Liver (tissue), 10 donors: ENCODE measurements at places on chromosomes 1 and 21.

DNA sequence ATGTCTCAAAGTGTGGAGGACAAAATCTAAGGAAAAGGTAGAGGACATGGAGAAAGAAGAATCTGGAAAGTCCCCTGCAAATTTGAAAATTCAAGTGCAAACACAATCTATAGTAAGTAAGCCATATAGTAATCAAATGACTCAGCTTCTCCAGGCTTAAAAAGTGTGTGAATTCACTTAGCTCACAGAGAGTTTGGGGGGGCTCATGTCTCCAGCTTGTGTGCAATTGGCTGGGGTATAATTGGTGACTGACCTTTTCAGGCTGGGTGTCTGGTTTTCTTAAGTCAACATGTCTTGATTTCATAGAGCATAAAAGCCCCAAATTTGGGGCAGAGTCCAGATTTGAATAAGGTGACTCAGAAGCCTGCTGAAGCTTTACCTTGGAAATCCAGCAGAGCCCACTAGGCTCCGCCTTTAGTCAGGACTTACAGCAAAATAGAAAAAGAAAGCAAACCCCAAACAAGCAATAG is 8.6 kb downstream of the CLDN14 start:
- DNase-seq: no peak

GRCh38 chr1:48039088-48040054 is 42.2 kb upstream of the TRABD2B start:
- no peak for DNase-seq

DNA sequence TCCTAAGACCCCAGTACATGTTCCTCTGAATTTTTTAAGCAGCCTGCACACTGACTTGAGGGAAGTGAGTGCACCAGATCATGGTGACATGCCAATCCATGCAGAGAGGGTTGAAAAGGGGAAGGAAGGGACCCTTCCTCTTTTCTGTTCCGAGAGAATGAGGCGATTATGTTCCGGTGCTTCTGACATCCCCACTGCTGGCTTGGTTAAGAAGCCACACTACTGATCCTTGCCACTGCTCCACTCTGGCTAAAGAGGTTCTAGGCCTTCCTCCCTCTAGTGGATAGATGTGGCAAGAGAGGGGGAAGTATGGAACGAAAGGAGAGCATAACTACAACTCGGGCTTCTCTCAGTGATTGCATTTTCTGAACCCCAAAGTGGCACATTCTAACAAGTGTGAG is 1.8 kb upstream of the CYB5R1 start:
- peak; percentile 55 for DNase-seq

- DNase-seq: no peak
Observed at GRCh38 chr1:106937104-106937503, 119.4 kb upstream of the PRMT6 start.

DNA sequence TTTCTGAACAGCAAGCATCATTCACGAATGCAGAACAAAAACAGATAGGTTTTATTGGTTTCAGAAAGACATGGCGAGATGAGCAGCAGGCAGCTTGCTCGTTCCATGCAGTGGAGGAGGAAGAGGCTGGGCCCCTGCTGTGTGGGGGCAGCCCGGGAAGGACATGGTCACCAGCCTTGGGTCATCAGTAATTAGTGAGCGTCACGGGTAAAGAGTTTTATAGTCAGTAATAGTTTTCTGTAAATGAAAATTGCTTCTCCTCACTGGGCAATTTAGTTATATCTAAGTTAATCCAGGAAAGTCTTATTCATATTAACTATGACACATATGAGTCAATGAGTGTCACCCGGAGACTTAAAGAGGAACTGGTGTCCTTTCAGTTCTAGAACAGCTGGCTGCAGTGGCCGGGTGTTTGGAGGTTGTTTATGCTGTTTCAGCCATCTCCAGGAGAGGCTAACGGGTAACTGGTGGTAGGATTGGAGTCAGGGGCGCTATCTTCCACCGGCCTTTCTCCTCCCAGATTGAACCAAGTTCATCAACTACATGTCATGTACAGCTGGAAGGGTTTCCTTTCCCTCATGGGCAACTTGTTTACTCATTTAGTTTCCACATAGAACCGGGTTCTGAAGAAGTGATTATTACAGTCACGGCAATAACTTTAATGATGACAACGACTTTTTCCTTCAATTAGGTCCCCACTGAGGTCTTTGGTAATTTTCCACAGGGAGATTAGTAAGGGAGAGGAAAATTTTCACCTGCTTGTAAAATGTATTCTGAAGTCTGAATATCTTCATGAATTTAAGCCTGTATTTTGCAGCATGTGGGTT is 34.6 kb upstream of the SLC45A1 start:
- DNase-seq: no peak

DNA sequence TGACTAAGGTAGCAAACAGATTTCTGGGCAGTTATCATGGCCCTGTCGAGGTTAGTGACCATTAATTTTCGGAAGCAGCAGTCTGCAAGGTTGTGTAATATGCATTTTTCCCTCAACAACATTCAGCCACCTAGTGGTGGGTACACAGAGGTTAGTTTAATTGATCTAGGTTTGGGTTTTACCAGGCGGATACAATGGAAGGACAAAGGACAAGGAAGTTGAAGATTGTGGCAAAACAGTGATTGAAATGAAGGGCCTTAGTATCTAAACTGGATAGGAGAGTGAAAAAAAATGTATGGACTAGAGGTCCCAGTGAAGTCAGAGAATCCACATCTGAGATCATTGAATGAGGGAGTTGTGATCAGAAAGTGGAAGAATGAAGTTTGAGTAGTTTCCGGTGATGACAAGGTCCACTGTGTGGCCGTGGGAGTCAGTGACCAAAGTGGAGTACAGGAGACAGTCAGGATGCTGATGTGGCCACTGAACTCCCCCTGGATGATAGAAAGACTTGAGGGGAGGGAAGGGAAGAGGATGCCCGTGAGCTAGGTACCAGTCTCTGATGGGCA is 2.8 kb downstream of the ARMH1 start:
- no peak for DNase-seq

- DNase-seq: no peak
Observed at GRCh38 chr1:229117664-229118300, 153.1 kb upstream of the RAB4A start.

- DNase-seq: no peak
Observed at GRCh38 chr21:43023175-43023574, 48.8 kb downstream of the PKNOX1 start.

- no peak for DNase-seq
Observed at GRCh38 chr1:117033772-117034171, 26.4 kb upstream of the TTF2 start.

GRCh38 chr21:17779980-17780379 is 39.2 kb downstream of the C21orf91 start:
- no peak for DNase-seq

DNA sequence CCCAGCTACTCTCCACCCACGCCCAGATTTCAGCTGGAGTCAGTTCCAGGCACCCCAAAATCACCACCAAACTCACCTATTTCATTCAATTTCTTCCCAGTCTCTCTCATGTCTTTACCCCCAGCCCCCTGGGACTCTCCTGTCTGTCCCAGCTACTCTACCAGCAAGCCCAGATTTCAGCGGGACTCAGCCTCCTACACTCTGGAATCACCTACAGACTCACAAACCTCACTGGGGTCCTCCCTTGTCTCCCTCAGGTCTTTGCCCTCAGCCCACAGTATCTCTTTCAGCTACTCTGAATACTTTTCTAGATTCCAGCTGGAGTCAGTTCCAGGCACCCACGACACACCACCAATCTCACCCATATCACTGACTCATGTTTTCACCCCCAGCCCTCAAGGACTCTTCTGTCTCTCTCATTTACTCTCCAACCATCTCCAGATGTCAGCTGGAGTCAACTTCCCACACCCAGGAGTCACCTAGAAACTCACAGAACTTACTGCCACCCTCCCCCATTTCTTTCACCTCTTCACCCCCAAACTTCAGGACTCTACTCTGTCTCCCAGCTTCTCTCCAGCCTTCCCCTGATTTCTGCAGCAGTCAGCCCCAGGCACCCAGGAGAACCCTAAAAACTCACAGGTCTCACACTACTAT is 1529.3 kb upstream of the TPTE start:
- DNase-seq: no peak

DNA sequence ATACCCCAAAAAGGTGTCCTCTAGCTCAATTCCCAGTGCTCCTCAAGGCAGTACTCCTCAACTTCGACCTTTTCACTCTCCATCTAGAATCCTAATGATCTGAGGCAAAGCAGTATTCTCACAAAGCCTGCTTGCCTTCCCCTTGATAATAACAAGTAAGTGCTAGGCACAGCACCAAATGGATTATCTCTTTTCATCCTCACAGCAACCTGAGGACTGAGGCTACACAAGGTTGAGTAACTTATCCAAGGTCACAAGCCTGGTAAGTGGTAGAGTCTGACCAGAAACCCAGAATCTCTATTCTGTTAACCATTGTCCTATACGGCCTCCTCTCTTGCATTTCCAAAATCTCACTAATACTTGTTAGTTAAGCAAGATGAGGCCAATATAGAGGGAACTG is 5.1 kb downstream of the SYDE2 start:
- DNase-seq: no peak

DNA sequence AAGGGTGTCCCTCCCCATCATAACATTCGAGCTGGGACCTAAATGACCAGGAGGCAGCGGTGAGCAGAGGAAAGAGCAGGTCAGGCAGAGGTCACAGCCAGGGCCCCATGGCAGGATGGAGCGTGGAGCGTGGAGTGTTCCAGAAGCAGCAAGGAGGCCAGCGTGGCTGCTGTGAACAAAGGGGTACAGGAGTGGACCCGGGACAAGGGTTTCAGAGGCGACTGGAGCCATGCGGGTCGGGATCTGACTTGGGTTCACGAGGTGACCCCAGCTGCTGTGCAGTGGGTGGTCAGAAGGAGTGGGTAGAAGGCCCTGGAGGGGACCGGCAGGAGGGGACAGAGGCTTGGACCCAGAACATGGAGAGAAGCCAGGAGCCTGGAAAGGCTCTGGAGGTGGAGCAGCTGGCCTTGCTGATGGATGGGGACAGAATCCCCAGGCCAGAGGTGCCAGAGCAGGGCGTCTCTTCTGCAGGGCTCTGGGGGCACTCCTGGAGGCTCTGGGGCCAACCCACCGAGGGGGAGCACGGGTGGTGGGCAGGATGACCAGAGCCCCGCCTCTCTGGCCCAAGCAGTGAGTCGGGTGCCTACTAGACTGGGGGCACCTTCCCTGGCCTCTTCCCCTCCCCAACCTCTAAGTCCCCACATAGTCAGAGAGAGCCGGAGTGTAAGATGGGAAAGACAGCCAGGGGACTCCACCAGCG is 2.3 kb downstream of the CHD5 start:
- no peak for DNase-seq

DNA sequence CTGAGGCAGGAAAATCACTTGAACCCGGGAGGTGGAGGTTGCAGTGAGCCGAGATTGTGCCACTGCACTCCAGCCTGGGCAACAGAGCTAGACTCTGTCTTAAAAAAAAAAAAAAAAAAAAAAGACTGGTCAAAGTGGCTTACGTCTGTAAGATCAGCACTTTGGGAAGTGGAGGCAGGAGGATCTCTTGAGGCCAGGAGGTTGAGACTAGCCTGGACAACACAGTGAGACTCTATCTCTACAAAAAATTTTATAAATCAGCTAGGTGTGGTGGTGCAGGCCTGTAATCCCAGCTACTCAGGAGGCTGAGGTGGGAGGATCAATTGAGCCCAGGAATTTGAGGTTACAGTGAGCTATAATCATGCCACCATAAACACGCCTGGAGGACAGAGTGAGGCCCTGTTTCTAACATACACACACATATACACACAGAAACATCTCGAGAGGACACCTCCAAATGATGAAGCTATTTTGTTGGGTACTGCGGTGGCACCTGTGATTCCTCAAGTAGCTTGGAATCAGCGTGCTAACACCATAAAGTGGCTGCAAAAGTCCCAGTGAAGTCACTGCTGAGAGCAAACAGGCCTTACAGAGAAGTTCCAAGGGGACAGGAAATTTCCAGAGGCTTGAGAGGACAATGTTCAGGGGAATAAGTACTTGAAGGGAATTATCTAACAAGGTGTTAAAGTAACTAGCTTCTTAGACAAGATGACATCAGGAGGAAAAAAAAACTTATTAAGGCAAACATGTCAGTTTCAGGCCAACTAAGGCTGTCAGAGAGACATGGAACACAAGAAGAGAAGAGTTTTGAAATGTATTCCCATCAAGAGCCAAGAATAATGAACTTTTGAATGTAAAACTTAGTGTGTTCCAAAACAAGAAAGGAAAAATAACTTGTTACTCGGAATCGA is 1.3 kb downstream of the NADK start:
- no peak for DNase-seq

- DNase-seq: no peak
Observed at GRCh38 chr1:207673399-207673798, 28.5 kb downstream of the CR1L start.
